ENCODE measurements at places on chromosomes 12 and 14. TPM values are rescaled to one million over a fixed set of nuclear protein-coding genes. Genes with fewer than 3 reads are reported as not detected.

GLIPR1 gene
- total RNA-seq: 6.2 TPM

PLEKHH1 gene
- total RNA-seq: 13.6 TPM

GSG1 gene
- 0.41 TPM for total RNA-seq

STAC3 gene
- total RNA-seq: 2.2 TPM

FAM222A gene
- 3.1 TPM for total RNA-seq

ADAM21 gene
- not detected for total RNA-seq

KCNK13 gene
- total RNA-seq: not detected

BAZ2A gene
- 115 TPM for total RNA-seq

KRT74 gene
- not detected for total RNA-seq

ACSS3 gene
- 9.4 TPM for total RNA-seq

- H3K27ac ChIP-seq: no peak overlapping the region
- no peak for DNase-seq
- no peaks in the 10 kb centered on the region for H3K36me3 ChIP-seq
- H3K27me3 ChIP-seq: 0 out of 2 replicates have a peak, but pooled peaks cover 9% of the 10 kb centered on the region
Measured at GRCh38 chr12:24679126-24679525, 269.8 kb downstream of the BCAT1 start.

- no peak overlapping the region for H3K27ac ChIP-seq
- no peaks in the 10 kb centered on the region for H3K36me3 ChIP-seq
- H3K4me1 ChIP-seq: no peaks in the 10 kb centered on the region
- DNase-seq: no peak
Measured at GRCh38 chr14:69204753-69205152, 13.5 kb downstream of the EXD2 start.

DNA sequence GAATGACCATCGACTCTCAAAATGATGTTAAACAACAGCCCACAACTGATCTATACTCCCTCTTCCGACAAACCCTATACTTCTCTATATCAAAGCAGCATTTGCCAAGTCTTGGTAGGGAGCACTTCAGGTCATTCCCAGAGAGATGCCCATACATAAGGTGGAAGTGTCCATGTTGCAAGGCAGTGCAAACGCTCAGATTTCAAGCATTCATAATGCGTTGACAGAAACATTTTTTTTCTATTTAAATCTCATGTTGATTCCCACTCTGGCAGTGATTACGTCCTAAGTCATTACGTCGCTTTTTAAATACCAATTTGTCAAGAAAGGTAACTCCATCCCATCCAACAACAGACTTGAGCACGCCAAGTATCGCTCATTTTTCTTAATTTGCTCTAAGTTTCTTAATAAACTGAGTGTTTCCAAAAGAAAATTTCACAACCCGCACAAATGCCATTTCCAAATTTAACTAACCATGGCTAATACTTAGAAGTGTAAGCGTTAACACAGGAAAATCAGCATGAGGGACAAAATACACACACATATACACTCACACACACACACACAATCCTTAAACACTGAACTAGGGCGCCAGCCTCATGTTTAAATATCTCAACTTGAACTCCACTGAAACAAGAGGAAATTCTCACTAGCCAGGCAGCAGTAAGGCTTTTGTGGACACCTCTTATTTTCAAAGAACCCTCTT, 1.1 kb downstream of the GXYLT1 start:
- DNase-seq: peak; percentile 59
- H3K36me3 ChIP-seq: no peaks in the 10 kb centered on the region
- H3K4me1 ChIP-seq: peaks cover 22% of the 10 kb centered on the region
- peak overlapping the region; percentile 99 for H3K4me3 ChIP-seq
- H3K27me3 ChIP-seq: no peaks in the 10 kb centered on the region

DNA sequence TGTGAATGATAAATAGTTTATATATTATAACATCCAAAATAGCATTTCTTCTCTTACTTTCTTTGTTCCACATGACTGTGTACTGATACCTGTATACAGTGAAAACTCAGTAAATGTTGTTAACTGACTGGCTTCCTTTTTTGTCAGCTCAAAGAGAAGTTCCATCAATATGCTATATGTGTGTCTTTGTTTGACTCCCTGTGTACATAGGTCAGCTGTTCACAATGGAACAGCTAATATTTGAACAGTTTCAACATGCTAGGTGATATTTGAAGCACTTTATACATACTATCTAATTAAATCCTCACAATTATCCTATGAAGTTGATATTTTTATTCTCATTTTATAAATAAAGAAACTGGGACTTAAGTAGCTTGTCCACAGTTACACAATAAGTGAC, 15.3 kb upstream of the KICS2 start:
- H3K27me3 ChIP-seq: no peaks in the 10 kb centered on the region
- H3K4me3 ChIP-seq: no peak overlapping the region
- no peaks in the 10 kb centered on the region for H3K4me1 ChIP-seq

DNA sequence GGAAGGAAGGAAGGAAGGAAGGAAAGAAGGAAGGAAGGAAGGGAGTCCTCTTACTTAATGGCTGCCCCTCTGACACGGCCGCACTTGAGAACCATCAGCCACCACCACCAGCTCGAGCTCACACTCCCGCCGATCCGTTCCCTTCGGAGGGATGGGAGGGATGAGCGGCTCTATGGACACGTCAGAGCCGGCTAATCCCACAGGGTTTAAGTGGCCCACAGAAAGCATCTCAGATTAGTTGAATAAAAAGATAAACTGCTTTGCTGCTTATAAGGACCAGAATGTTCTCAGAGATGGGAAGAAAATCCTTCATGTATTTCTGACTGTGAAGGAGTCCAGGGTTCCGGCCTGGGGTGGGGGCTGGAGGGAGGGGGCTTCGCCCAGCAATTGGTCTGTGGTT, 31.1 kb downstream of the PRIMA1 start:
- no peak overlapping the region for H3K4me3 ChIP-seq
- no peak overlapping the region for H3K27ac ChIP-seq
- no peaks in the 10 kb centered on the region for H3K4me1 ChIP-seq
- H3K27me3 ChIP-seq: peaks cover 51% of the 10 kb centered on the region

DNA sequence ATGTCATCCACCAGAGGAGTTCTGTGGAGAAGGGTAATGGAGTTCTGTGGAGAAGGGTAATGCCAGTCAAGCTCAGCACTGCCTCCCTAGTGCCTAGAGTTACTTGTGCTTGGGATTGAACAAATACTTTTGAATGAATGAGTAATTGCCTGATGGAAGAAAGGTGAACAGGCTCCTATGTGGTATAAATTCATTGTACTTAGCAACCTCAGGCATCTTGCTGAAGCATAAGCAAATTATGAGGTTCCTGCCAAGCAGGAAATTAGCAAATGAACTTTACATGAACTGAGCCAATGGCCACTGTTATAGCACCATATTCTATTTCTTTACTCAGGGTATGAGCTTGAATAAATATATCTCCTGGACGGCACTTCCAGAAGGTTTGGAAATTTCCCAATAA, 1047.2 kb downstream of the SLC6A15 start:
- H3K27ac ChIP-seq: no peak overlapping the region
- no peaks in the 10 kb centered on the region for H3K4me1 ChIP-seq
- H3K36me3 ChIP-seq: no peaks in the 10 kb centered on the region
- no peaks in the 10 kb centered on the region for H3K27me3 ChIP-seq

DNA sequence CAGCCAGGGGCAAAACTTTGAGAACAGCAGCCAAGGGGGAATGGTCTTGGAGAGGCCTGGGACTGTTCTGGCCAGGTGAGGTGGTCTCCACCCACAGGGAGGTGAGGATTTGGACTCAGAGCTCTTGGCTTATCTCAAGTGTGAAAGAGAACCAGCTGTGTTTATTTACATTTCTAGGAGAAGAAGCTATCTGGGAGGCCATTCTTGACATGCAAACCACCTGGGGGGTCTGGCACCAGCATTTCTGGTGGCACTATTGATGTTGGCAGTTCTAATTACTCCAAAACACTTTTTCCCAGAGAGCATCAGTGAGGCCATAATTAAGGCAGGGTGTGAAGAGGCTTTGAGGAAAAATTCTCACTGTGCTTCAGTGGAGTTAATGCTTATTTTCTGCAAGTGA, 95.1 kb downstream of the CAND1 start:
- H3K27me3 ChIP-seq: no peaks in the 10 kb centered on the region
- H3K4me3 ChIP-seq: no peak overlapping the region
- no peak for DNase-seq
- no peaks in the 10 kb centered on the region for H3K36me3 ChIP-seq

DNA sequence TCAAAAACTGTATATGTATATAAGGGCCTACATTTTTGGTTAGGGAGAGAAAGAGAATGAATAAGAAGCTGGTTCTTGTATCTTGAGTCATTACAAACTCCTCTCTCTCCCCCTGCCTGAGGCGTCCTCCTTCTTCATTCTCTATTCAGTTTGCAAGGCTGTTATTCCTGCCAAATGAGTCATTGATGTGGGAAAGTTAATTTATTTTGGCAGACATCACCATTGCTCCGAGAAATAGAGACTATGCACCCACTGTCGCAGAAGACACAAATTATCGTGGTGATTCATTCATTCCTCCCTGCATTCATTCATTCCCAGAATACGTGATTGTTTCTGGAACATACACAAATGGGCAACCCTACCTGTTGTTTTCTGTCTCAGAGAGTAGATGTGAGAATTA, 112.5 kb upstream of the MED13L start:
- peak; percentile 95 for DNase-seq
- H3K36me3 ChIP-seq: no peaks in the 10 kb centered on the region
- H3K4me3 ChIP-seq: no peak overlapping the region
- H3K27me3 ChIP-seq: no peaks in the 10 kb centered on the region
- H3K27ac ChIP-seq: peak overlapping the region; percentile 78
- peaks cover 36% of the 10 kb centered on the region for H3K4me1 ChIP-seq

GRCh38 chr12:76719171-76720041, 44.5 kb upstream of the ZDHHC17 start:
- H3K4me1 ChIP-seq: peaks cover 10% of the 10 kb centered on the region
- no peak overlapping the region for H3K4me3 ChIP-seq
- H3K27ac ChIP-seq: no peak overlapping the region
- H3K36me3 ChIP-seq: no peaks in the 10 kb centered on the region
- H3K27me3 ChIP-seq: no peaks in the 10 kb centered on the region

DNA sequence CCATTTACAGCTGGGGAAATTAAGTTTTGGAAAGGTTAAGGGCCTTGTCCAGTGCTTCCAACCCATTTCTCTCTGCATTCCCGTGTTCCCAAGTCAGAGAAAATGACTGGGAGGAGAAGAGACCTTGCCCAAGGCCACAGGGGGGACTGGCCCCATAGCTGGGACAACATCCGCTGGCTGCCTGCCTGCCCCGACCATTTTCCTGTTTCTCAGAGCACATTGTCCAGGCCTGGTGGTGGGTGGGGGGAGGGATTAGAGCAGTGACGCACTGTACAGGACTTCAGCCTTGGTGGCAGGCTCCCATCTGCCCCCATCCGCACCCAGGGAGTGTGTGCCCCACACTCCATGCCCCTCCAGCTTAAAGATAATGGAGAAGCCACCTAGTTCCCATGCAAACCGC, 27.7 kb downstream of the DIO3 start:
- no peak overlapping the region for H3K4me3 ChIP-seq
- H3K27me3 ChIP-seq: peaks cover 12% of the 10 kb centered on the region
- DNase-seq: no peak
- H3K27ac ChIP-seq: no peak overlapping the region
- peaks cover 5% of the 10 kb centered on the region for H3K4me1 ChIP-seq
- H3K36me3 ChIP-seq: no peaks in the 10 kb centered on the region

GRCh38 chr12:57781244-57781643, 1.3 kb upstream of the TSFM start:
- no peak for DNase-seq
- H3K36me3 ChIP-seq: peaks cover 17% of the 10 kb centered on the region
- no peak overlapping the region for H3K27ac ChIP-seq
- H3K27me3 ChIP-seq: no peaks in the 10 kb centered on the region

DNA sequence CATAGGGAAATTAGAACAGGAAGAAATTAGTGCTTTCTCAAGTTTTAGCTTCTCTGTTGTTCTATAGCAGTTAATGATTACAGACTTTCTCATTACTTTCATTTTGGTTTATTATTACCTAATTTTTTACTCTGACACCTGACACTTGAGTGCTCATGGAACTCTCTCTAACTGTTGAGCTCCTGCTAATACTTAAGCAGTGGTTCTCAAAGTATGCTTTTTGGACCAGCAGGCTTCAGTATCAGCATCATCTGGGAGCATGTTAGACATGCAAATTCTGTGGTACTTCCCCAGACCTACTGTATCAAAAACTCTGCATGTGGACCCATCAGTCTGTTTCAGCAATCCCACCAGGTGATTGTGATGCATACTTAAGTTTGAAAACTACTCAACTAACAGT, 235.3 kb downstream of the CCDC91 start:
- no peaks in the 10 kb centered on the region for H3K4me1 ChIP-seq
- H3K4me3 ChIP-seq: no peak overlapping the region
- H3K27ac ChIP-seq: no peak overlapping the region
- no peak for DNase-seq
- H3K27me3 ChIP-seq: no peaks in the 10 kb centered on the region

GRCh38 chr12:116962197-116962596, 51.4 kb downstream of the FBXW8 start:
- DNase-seq: no peak
- no peaks in the 10 kb centered on the region for H3K27me3 ChIP-seq
- no peak overlapping the region for H3K4me3 ChIP-seq
- H3K36me3 ChIP-seq: 0 out of 2 replicates have a peak, but pooled peaks cover 9% of the 10 kb centered on the region

GRCh38 chr12:67943141-67943892, 45.9 kb upstream of the IFNG-AS1 start:
- H3K36me3 ChIP-seq: no peaks in the 10 kb centered on the region
- peak; percentile 52 for DNase-seq
- no peak overlapping the region for H3K27ac ChIP-seq
- peaks cover 41% of the 10 kb centered on the region for H3K4me1 ChIP-seq

- DNase-seq: no peak
- H3K27ac ChIP-seq: no peak overlapping the region
- H3K27me3 ChIP-seq: no peaks in the 10 kb centered on the region
Measured at GRCh38 chr12:59084511-59085375, 164.4 kb upstream of the LRIG3 start.

GRCh38 chr12:87121896-87122295, 865.7 kb upstream of the MGAT4C start:
- H3K4me3 ChIP-seq: no peak overlapping the region
- no peaks in the 10 kb centered on the region for H3K36me3 ChIP-seq
- DNase-seq: no peak
- H3K4me1 ChIP-seq: no peaks in the 10 kb centered on the region
- H3K27ac ChIP-seq: no peak overlapping the region

DNA sequence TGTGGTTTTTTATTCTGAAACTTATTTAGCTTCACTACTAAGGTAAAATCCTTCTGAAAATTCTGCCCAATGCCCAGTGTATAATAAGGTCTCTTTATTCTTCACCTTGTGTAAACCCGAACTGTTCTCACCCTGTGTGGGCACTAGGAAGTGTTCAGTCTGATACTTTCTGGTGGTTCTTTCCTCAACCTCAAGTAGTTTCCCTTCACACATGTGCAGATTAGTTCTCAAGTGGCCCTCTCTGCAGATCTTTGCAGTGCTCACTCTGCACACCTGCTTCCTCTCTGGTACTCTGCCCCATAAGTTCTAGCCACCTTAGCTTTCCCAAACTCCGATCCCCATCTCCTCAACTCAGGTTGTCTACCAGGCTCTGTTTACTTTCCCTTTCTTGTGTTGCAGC, 61.6 kb downstream of the RAD51B start:
- no peak for DNase-seq
- H3K4me3 ChIP-seq: no peak overlapping the region
- H3K27me3 ChIP-seq: no peaks in the 10 kb centered on the region
- no peaks in the 10 kb centered on the region for H3K36me3 ChIP-seq

- H3K27ac ChIP-seq: no peak overlapping the region
- H3K36me3 ChIP-seq: no peaks in the 10 kb centered on the region
- DNase-seq: peak; percentile 50
- H3K27me3 ChIP-seq: no peaks in the 10 kb centered on the region
- H3K4me3 ChIP-seq: no peak overlapping the region
Measured at GRCh38 chr14:74979442-74980397, 23.0 kb upstream of the EIF2B2 start.

- no peak for DNase-seq
- H3K4me1 ChIP-seq: peaks cover 11% of the 10 kb centered on the region
- no peak overlapping the region for H3K27ac ChIP-seq
Measured at GRCh38 chr12:79778802-79779448, 88.2 kb upstream of the PAWR start.

Measured in PC-9 (cell line).